ENCODE measurements at places on chromosomes 3 and 15.

DNA sequence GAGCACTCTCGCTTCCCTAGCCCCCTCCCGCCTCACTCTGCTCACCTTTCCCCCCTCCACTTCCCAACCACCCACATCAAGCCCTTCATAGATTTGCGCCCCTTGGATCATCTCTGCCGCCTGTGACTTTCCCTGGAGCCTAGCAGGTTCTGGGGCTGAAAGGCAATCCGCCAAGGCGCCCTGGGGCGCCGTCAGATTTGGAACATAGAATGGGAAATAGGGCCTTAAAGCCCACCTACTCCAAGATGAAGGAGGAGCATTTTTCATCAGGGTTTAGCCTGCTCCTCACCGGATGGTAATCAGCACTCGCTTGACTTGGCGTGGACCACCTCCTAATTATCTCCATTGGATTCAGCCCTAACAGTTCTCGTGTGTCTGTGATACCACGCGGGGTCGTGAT is 1.3 kb downstream of the CPNE4 start:
- no peak for DNase-seq

GRCh38 chr3:9786825-9787669 is 5.2 kb downstream of the TADA3 start:
- DNase-seq, result no peak

DNA sequence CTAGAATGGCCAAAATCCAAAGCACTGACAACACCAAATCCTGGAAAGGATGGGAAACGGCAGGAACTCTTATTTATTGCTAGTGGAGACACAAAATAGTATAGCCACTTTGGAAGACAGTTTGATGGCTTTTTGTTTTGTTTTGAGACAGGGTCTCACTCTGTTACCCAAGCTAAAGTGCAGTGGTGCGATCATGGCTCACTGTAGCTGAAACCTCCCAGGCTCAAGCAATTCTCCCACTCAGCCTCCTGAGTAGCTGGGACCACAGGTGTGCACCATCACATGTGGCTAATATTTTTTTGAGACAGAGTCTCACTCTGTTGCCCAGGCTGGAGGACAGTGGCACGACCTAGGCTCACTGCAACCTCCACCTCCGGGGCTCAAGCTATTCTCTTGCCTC is 27.3 kb upstream of the GPR160 start:
- DNase-seq, result no peak

DNA sequence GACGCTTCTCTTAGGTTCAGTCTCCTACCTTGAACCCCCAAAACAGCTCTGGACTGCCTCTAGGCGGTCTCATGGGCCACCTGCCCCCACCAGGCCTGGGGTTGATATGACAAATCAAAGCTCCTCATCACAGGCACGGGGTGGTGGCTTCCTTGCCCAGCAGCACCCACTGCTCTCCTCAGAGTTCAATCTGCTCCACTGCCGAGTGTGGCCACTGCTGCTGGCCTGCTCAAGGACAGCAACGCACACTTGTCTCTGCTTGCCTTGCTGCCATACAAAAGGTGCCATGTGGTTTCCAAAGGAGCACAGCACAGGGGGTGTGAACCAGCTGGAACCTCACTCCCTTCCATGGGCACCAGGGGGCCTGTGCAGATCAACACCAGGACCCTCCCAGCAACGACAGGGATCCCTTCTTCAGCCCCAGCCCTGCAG is 10.2 kb downstream of the KBTBD13 start:
- no peak for DNase-seq

DNA sequence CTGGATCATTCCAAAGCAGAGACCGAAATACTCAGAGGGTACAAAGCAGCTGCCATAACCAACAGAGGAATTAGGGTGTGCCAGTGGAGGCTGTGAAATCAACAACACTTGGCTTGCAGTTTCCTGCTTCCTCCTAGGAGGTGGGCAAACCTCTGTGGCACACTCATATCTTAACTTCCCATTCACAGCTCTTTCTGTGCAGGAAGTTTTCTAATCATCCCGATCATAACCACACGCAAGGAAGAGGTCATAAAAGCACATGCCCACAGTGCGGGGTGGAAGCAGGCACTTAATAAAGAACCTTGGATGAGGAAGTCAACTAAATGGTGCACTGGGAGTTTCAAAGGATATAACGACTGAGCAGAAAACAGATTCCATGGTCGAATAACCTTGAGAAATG is 5.1 kb downstream of the SCAMP2 start:
- DNase-seq, result no peak
